ENCODE measurements at places on chromosomes 7 and 10.
A peak's percentile ranks its signal among the peaks of the same experiment; 100 is the strongest.

DNA sequence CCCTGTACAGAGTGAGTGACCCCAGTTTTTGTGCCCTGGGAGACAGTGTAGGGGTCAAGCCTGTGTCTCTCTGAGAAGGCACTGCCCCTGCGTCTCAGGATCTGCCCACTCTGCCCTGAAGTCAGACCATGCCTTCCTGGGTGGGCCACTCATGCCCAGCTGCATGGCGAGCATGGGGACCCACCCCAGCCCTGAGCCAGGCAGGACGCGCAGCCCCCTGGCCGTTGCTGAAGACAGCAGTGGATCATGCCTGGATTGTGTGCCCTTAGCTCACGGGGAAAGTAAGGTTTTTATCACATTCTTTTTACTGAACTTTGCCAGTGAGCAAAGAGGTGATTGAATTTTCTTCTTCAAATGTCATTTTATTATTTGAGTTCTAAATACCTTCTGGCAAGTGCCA lies 66.2 kb downstream of the WDR37 start:
- DNase-seq: no peak

- peak; percentile 10 for DNase-seq
These were observed 35.1 kb upstream of the DNAH11 start for GRCh38 chr7:21507627-21508343.

GRCh38 chr7:135682191-135682590 lies 19.9 kb downstream of the STMP1 start:
- no peak for DNase-seq

DNA sequence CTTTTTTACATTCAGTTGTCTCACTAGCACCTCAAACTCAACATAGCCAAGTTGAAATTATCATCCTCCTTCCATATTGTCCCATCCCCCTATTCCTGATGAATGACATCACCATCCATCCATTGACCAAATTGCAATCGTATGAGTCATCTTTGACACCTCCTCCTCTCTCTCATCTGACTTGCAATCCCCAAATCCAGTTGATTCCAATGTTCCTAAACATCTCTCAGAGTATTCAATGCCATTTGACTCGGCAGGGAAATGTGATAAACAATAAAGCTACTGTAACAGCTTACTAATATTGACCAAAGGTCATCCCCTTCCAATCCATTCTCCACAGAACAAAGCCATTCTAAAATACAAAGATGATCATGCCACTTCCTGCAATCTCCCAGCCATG lies 1047.8 kb downstream of the NRG3 start:
- DNase-seq: no peak

- DNase-seq: no peak
These were observed 80.8 kb upstream of the KLF14 start for GRCh38 chr7:130814778-130815335.

DNA sequence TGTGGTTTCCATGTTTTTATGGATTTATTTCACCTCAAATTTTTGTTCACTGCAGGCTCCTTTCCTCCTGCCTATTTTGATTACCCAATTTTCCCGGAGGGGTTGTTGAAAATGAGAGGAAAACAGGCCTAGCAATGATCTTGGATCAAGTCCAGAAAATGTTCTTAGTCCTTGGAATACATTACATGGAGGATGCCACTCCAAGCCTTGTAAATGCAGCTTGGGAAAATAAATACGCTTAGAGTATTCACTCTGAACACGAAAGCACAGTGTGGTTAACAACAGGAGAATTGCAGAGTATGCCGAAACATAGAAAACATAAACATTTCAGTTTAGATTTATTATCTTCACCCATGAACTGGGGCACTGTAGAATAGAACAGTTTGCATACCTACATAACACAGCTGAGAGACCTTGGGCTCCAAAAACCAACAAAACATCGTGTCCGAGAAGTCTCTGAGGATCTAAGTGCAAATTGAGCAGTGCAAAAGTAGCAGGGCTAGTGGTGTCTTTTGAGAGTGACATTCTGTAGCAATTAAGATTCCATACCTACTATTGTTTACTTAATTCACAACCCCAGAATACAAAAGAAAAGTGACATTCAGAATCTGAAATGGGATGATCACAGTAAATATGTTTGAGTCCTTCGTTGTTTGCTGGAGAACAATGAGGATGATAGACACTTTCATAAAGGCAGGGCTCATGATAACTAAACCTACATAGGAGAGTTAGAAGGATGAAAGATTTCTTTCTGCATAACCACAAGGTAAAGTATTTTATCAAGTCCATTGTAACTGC lies 7.6 kb upstream of the CD36 start:
- peak; percentile 95 for DNase-seq

GRCh38 chr7:45979275-45980180 lies 58.5 kb upstream of the IGFBP3 start:
- DNase-seq: no peak

GRCh38 chr10:30359373-30360206 lies 10.5 kb upstream of the MTPAP start:
- DNase-seq: peak; percentile 27
